ENCODE measurements at places on chromosomes 16 and 17.

DNA sequence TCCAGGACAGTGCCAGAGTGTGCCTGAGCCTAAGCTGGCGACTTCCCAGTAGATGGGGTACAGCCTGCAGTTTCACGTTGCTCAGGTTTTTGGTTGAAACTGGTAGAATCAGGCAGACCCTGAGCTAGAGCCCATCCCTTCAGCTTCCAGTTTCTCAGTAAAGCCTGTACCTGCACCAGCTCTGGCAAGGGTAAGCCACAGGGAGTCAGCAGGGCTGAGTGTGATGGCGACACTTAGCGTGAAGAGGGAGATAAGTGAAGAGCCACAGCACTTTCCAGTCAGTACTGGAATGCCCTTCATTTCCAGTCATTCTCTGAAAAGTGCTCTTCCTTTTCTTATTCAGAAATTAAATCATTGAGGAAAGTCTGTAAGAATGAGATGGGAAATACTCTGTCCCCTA, 22.4 kb downstream of the PLD6 start:
- no peak for DNase-seq

DNA sequence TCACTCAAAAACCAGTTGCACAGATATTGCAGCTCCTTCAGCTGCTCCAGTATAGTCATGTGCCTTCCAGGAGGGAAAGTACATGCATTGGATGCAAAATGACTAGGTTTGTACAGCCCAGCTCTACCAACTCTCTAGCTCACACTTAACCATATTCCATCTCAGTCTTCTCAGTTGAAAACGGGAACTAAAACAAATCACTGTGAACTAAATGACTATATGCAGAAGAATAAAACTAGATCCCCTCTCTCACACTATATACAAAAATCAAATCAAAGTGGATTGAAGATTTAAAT, 24.9 kb downstream of the DCUN1D3 start:
- no peak for DNase-seq

DNA sequence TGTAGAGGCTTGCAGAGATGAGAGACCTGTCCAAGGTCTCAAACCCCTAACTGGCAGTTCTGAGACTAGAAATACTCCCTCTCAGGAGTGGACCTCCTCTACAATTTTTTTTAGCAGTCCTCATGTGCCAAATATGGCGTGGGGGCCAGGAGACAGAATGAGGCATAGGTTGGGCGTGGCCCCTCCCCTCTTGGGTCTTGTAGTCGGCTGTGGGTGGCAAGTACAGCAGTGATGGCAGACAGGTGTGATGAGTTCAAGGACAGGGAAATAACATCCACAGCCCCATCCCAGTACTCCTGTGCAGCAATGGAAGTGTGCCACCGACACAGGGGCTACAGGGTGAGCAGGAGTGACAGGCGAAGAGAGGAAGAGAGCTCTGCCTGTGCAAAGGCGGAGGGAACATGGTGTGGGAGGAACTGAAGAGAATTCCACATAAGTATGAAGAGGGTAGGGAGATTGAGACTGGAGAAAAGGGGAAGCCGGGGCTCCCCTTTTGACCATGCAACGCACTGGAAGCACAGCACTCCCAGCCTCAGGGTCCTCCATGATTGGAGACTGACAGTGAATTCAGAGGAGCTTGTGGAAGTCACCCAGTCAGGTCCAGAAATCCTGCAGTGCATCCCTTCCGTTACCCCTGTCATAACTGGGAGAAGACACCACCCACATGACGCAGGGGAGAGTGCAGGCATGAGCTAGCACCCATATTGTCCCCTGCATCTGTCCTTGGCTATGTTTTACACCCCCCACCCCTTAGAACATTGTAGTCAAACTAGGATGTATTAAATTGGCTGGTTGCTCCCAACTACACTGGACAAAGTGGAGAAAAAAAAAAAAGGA, 14.8 kb upstream of the CETP start:
- no peak for DNase-seq

DNA sequence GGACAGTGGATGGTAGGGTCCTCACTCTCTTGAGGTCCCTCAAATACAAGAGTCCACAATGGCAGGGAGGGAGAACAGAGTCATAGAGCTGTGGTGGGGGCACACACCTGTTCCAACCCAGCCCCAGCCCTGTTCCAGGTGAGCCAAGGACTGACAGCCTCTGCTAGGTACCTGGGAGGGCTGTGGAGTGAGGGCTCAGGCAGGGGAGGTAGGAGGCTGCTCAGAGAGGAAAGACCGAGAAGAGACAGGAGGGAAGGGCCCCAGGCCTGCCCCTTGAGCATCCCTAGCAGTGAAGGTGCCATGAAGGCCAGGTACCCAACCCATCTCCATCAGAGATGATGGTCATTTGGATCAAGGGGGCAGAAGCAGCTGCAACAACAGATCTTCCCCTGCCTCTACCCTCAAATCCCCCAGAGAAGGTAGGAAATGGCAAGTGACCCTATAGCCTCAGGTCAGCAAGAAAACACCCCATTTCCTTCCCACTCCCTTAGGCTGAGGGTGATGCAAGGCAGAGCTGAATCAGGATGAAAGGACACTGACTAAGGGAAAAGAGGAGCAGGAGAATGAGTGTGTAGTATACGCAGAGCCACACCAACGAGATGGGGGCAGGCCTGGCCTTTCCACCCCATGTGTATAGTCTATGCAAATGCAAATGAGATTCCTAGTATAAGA, 28.6 kb downstream of the CD300LG start:
- no peak for DNase-seq

- DNase-seq = no peak
Observed at GRCh38 chr16:69424935-69425784, 741 bp downstream of the CYB5B start.

GRCh38 chr16:56048425-56049105, 142.7 kb upstream of the GNAO1 start:
- peak; percentile 50 for DNase-seq

GRCh38 chr16:88886845-88887521, 20.5 kb upstream of the PABPN1L start:
- no peak for DNase-seq

GRCh38 chr16:4744555-4745273, 10.4 kb downstream of the DNAAF8 start:
- no peak for DNase-seq

GRCh38 chr16:24525970-24526559, 13.3 kb upstream of the RBBP6 start:
- no peak for DNase-seq

- no peak for DNase-seq
Observed at GRCh38 chr17:32111141-32111771, 31.0 kb upstream of the RHOT1 start.

DNA sequence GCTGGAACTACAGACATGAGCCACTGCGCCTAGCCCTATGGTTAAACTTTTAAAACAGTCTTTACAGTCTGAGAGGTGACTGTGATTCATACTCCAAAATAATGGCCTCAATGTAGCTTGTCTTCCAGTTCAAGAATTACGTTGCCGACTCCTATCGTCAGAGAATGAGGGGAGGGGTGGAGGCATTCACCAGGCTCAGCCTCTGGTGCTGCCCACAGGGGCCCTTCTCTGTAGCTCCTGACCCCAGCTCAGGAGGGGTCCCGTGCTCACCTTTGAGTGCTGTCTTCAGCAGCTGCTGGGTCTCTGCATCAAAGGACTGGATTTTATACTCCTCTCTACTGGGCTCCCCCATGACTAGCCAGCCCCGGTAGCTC, 1.2 kb downstream of the MIF4GD start:
- no peak for DNase-seq

DNA sequence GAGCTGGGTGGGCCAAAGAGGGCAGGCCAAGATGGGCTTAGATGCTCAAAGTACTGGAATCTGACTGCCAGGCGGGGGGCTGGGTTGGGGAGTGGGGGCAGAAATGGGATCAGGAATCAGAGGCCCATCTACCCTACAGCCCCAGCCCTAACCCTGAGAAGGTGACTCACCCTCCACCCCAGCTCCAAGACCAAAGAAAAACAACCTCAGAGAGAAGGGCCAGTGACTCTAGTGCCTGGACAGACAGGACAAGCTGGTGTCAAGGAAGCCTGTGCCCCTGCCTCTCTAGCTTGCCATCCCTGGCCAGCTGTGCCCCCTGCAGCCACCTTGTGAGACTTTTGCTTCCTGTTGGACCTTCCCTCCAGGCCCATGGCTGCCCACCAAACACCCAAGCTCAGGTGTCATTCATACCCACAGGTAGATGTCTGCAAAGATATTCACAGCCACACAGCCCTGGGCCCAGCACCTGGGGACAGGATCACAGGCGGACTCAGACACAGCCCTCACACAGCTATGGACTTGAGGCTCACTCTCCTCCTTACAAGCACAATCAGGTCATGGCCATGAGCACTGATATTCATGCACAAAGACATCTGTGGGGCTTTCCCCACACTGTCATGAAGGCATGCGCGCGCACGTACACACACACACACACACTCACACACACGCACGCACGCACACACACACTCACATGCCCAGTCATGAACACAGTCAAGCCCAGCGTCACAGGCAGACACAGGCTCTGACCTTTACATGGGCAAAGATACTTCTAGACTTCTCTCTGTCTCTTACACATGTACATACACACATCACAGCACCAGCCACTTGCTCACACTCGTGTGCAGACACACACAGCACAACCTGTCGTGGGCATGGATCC, 2.8 kb downstream of the WNT3 start:
- no peak for DNase-seq

DNA sequence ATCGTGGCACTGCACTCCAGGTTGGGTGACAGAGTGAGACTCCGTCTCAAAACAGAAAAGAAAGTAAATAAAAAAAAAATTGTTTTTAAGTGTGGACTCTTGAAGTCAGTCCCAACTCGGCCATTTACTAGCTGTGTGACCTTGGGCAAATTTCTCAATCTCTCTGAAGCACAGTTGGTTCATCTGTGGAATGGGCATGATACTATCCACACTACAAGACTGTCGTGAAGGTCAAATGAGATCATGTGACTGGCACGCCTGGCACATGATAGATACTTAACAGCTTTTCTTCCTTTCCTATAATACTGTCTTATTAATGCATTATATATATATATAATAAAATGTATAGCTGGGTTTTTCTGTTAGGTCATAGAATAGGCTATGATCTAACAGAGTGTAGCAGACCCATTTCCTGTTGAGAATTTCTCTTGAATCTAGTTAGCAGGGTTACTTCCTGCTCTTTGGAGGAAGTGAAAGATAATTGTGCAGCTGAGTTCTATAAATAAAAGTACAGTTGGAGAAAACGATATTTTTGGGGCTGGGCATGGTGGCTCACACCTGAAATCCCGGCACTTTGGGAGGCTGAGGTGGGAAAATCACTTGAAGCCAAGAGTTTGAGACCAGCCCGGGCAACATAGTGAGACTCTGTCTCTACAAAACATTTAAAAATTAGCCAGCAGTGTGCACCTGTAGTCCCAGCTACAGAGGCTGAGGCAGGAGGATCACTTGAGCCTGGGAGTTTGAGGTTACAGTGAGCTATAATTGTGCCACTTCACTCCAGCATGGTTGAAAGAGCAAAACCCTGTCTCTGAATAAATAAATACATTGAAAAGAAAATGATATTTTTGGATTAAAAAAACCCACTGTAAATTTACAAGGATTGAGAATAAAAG, 7.3 kb downstream of the MILR1 start:
- DNase-seq = peak; percentile 46

DNA sequence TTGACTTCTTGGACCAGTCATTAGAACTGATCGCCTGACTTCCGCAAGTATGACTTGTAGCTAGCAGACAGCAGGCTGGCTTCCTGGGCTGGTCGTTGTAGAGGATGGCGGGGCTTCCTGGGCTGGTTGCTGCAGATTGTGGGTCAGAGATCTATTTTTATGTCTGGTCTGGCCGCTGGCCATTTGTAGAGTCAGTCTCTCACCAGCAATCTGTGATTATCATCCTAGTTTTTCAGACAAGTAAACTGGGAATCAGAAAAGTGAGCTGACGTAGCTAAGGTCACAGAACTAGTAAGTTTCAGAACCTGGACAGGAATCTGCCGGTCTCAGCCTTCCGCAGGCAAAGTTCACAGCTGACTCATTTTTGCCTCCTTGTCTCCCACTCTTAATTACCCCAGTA, 19.1 kb downstream of the GPR142 start:
- no peak for DNase-seq

DNA sequence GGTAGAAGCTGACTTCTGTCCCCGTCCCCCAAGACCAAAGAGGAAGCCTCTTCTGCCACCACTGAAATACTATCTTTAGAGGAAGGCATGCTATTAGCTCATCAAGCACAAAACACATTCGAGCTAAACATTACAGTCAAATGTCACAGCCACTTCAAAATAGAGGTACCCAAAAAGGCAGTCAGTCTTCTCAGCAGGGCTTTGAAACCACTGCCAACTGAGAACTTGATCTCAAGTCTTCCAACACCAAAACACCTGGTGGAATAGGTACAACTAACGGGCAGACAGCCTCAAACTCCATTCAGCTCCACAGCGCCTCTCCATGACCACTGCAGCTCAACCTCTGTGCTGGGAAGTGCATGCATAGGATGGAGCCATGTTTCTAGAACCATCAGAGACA, 36.0 kb downstream of the ZFHX3 start:
- no peak for DNase-seq

- no peak for DNase-seq
Observed at GRCh38 chr16:24759006-24759405, 29.6 kb downstream of the TNRC6A start.

DNA sequence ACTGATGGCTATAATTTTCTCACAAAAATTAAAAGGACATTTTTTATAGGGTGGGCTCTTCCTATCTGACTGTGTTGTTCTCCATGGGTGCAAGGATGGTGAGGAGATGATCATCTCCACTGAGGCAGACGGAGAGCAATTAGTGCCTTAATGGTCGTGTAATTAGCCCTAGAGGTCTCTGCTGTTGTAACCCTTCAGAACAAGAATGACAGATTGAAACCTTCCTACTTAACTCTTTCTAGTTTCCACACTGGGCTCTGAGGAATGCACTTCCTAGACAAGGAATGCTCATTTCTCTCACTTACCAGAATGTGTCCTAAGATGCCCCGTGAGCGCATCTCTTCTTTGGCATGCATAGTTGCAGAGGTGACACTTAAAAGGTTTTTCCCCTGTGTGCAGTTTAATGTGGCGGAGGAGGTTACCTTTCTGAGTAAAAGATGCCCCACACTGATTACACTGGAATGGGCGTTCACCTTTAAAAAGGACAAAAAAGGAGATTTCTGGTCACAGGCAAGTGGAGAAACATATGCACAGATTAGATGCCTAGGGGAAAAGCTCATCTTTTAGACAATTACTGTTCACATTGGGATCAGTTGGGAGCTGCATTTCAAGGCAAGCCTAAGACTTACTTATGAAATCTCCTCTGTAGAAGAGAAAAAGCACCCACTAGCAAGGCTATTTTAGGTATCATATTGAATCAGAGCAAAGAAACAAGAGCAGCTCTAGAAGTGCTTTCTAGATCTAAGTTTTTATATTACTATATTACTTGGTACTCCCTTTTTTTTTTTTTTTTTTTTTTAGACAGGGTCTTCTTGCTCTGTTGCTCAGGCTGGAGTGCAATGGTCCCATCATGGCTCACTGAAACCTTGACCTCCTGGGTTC, 53.6 kb downstream of the GRB7 start:
- DNase-seq = no peak

GRCh38 chr17:60652454-60653247, 25.0 kb upstream of the BCAS3 start:
- no peak for DNase-seq
